ENCODE measurements at places on chromosomes 13 and 19. TPM values are rescaled to one million over a fixed set of nuclear protein-coding genes. Genes with fewer than 3 reads are reported as not detected.

GPR4 gene
- total RNA-seq, result 0.10 TPM

MPV17L2 gene
- 18.6 TPM for total RNA-seq

ZNF841 gene
- total RNA-seq, result 11.9 TPM

FUT3 gene
- total RNA-seq, result not detected

ZDHHC20 gene
- total RNA-seq, result 138 TPM

KHSRP gene
- total RNA-seq, result 43.1 TPM

MAG gene
- not detected for total RNA-seq

TEX26 gene
- total RNA-seq, result not detected

SERPINE3 gene
- not detected for total RNA-seq

DLEU7 gene
- not detected for total RNA-seq

YJEFN3 gene
- total RNA-seq, result not detected

THSD8 gene
- not detected for total RNA-seq

HRC gene
- under 0.01 TPM for total RNA-seq

FOSB gene
- 1.6 TPM for total RNA-seq

ZNF628 gene
- 3.1 TPM for total RNA-seq

ZNF582 gene
- 0.68 TPM for total RNA-seq

PLVAP gene
- not detected for total RNA-seq

DHDH gene
- not detected for total RNA-seq

OLFM2 gene
- 0.49 TPM for total RNA-seq

NDUFA13 gene
- 300 TPM for total RNA-seq

CD79A gene
- not detected for total RNA-seq

CERS1 gene
- total RNA-seq, result 1.4 TPM

LYPD4 gene
- not detected for total RNA-seq

GRIN2D gene
- total RNA-seq, result 0.60 TPM

GDF15 gene
- total RNA-seq, result 1.6 TPM

ZNF793 gene
- total RNA-seq, result 0.24 TPM

BAX gene
- 98.1 TPM for total RNA-seq

DKKL1 gene
- total RNA-seq, result 0.59 TPM

NAA16 gene
- 6.4 TPM for total RNA-seq

OR7C2 gene
- total RNA-seq, result not detected

FBXL3 gene
- total RNA-seq, result 53.0 TPM

SYCN gene
- not detected for total RNA-seq

DMRTC2 gene
- total RNA-seq, result not detected

ATXN8OS gene
- total RNA-seq, result not detected

CD33 gene
- 2.4 TPM for total RNA-seq

TPTE2 gene
- total RNA-seq, result not detected

ITGBL1 gene
- total RNA-seq, result 57.1 TPM

TNNT1 gene
- 32.5 TPM for total RNA-seq

FFAR1 gene
- not detected for total RNA-seq

PGLYRP2 gene
- total RNA-seq, result not detected

SIGLEC10 gene
- not detected for total RNA-seq

HSH2D gene
- not detected for total RNA-seq

SPRED3 gene
- 0.78 TPM for total RNA-seq

NLRP7 gene
- total RNA-seq, result not detected

COL4A1 gene
- total RNA-seq, result 207 TPM

ZNF790 gene
- 7.2 TPM for total RNA-seq

All from RPMI7951 (cell line).